ENCODE measurements at places on chromosomes 6 and 20. TPM values are rescaled to one million over a fixed set of nuclear protein-coding genes. Genes with fewer than 3 reads are reported as not detected.

DNA sequence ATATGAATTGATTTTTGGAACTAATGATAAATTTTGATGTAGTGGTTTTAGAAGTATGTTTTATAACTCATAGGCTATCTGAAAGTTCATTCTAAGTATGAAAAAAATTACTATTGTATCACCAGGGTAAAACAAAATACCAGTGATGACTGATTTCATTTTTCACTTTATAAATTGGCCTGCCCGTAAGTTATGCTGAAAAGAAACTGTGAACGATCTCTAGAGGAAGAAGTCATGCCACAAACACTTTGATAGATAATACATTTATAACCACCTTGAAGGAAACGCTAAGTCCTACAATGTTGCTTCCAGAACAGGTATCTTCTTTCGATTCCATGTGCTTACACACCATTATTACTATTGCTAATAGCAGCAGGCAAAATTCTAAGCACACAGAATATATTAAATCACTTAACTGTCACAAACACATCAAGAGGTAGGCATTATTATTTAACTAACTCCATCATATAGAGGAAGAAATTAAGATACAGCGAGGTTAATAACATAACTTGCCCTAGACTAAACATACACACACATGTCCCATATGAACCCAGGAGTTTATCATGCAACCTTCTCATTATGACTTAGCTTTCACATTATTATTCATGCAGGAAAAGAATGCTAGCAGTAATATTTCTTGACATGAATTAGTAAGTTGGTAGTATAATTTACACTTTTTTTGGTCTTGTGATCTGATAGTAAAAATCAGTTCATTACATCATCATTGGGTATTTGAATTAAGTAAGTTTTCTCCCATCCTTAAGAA lies 44.7 kb downstream of the RGS17 start:
- DNase-seq = no peak

DNA sequence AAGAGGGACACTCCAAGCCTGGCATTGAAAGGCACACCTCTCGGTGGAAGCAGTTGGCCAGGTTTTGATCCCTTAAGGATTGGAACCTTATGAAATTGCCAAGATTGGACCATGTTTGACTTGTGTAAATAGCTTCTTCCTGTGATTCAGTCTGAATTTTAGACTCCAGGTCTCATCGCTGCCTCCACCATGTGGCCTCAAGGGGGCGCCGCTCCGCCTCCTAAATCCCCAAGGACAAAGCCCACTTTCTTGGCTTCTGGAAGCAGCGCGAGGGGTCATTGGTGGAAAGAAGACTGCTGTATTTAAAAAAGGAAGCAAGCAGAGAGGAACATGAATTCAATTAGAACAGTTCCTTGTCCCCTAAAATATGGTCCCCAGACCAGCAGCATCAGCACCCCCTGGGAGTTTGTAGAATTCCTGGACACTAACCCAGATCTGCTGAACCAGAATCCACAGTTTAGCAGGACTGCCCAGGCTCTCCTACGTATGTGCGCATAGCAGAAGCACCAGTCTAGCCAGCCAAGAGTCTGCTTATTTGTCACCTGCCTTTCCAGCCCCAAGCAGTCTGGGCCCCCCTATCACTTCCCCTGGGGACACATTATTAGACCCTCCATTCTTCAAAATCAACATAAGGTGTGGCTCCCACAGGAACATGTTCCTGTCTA lies 108.5 kb downstream of the LY86 start:
- peak; percentile 58 for DNase-seq

DNA sequence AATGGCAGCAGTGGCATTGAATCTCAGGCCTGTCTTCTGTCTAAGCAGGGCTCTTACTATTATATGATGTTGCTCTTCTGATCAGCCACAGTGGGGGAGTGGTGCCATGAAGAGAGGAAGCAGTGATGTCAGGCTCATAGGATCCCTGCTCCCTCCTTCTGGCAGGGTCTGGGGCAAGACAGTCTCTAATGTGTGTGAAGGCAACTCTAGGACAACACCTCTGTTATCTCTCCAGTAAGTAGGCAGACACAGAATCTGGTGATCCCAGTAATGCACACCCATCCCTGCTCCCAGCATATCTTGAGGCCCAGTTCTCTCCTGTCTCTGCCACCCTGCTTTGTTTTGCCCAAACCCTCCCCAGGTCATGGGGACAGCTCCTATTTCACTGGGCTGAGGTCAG lies 8.8 kb downstream of the C20orf202 start:
- DNase-seq = no peak

GRCh38 chr6:160254467-160255312 lies 3.9 kb downstream of the SLC22A2 start:
- no peak for DNase-seq

DNA sequence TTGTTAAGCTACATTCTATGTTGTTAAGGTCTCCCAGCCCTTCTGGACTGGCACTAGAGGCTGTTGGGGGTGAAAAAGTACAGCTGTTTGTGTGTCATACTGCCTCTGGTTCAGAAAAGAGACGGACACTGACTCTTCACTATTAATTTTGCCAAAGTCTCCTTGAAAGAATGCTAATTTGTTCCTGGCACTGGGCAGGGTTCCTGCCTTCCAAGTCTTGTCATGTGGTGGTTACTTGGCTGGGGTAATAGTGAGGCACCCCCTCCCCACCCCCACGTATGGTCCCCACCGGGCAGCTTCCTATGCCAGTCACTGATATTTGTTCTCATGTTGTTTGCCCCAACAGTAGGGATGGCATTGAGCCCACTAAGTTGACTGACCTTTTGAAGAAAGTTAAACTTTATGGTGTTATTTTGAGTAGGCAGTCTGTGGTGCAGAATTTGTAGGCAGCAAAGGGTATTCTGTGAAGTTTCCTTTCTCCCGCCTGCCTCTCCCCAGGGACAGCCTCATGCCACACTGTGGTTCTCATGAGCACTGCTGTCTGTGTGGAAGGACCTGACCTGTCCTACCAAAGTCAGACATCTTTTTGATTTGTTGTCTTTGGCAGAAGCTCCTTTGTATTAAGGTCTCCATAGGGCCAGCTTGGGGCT lies 8.7 kb downstream of the CDS2 start:
- peak; percentile 53 for DNase-seq

DNA sequence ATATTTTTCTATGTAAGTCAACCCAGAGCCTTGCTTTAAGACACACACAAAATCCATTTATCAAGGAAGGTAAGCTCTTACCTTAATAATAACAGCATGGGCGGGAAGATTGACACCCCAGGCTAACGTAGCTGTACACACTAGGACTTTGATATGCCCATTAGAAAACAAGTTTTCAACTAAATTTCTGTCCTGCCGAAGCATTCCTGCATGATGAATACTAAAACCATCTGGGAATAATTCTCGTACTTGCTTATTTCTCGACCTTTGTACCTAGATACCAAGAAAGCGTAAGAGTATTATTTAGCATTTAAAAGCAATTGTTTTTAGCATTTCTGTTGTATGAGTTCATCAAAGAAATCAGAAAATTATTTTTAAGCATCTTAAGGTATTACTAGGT lies 197.5 kb upstream of the SIM1 start:
- no peak for DNase-seq

GRCh38 chr6:110529355-110529754 lies 52.9 kb upstream of the SLC22A16 start:
- peak; percentile 90 for DNase-seq

DNA sequence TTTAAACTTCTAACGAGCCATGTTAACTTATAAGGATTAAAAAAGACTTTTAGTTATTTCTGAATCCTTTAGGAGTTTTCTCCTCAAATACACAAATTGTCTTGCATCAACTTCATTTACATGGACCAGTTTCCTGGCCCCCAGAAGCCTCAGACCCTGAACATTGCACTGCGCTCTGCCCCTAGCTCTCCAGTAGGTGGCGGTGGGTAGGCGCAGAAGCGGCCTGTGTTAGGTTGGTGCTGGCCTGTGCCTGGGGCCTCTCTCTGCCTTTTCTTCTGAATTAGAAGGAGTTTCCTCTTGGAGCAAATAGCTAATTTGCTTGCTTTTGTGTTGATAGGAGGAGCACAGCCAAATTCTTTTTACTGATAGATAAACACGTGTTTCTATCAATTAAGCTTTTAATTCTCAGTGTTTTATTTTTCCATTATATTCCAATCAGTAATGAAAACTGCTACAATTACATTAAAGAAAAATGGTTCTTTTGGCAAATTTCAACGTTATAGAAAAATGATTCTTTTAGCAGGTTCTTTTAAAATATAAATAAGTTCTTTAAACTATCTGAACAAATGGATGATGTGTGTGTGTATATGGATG lies 44.4 kb downstream of the DTD1 start:
- peak; percentile 72 for DNase-seq

- no peak for DNase-seq
These were observed 20.9 kb downstream of the PKIG start for GRCh38 chr20:44603327-44603726.

GRCh38 chr20:38369389-38369788 lies 23.1 kb downstream of the LBP start:
- DNase-seq = no peak

- DNase-seq = peak; percentile 82
These were observed 71.0 kb downstream of the SSR1 start for GRCh38 chr6:7241709-7242645.

GRCh38 chr6:13985663-13986325 lies 61.0 kb downstream of the RNF182 start:
- DNase-seq = no peak

GRCh38 chr20:35216541-35216940 lies 9.9 kb upstream of the MMP24 start:
- DNase-seq = no peak

DNA sequence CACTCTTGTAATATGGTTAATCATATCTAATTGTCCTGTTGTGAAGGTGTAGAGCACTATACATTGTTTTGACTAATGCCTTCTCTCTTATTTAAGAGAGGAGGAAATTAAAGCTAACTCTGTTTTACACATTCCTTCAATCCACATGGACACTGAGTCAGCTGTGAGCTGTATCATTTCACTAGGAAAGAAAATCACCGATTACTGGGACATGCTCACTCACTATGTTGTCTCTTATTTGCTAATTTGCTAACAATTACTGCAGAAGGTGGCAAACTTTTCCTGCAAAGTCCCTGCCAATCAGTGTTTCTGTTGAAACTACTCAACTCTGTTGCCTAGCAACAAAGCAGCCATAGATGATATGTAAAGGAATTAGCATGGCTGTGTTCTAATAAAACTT lies 98.2 kb downstream of the BCAS1 start:
- no peak for DNase-seq

GRCh38 chr6:19692506-19693298 lies 144.5 kb upstream of the ID4 start:
- DNase-seq = no peak

- no peak for DNase-seq
These were observed 158.3 kb downstream of the SYCP2 start for GRCh38 chr20:59774921-59775686.

DNA sequence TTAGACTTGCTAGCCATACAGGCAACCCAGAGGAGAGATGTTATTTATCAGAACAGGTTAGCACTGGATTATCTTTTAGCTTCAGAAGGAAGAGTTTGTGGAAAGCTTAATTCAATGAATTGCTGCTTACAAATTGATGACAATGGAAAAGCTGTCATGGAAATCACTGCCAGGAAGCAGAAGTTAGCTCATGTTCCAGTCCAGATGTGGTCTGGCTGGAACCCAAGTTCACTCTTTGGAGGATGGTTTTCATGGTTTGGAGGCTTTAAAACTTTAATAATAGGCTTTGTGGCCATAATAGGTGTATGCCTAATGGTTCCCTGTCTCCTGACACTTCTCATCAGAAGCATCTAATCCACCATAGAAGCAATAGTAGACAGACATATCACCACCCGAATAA lies 699.0 kb downstream of the PHF3 start:
- DNase-seq = no peak

- DNase-seq = peak; percentile 90
These were observed 92.8 kb downstream of the MRPL14 start for GRCh38 chr6:44034391-44034861.

- peak; percentile 30 for DNase-seq
These were observed 200.6 kb downstream of the GMPR start for GRCh38 chr6:16438718-16439591.

DNA sequence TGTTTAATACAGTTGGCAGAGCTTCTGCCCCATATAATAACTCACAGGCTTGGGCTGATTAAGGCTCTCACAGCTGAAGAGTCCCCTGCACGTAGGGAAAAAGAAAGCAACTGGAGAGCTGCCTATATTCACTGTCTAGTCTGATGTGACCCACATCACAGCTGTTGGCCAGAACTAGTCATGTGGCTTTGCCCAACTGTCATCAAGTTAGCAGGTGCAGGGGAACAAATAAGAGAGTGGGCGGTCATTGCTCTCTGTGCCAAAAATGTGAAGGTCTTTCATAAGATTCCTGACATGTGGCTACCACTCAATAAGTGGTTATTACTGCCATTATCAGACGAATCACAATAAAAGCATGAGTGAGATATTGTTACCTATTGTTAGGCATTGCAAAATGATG lies 665.2 kb downstream of the DOK5 start:
- peak; percentile 59 for DNase-seq

- no peak for DNase-seq
These were observed 34.6 kb downstream of the HLA-F start for GRCh38 chr6:29757701-29758293.

- DNase-seq = peak; percentile 42
These were observed 763 bp downstream of the C6orf47 start for GRCh38 chr6:31659649-31660380.

- no peak for DNase-seq
These were observed 19.9 kb downstream of the CRYBG1 start for GRCh38 chr6:106380407-106380806.

DNA sequence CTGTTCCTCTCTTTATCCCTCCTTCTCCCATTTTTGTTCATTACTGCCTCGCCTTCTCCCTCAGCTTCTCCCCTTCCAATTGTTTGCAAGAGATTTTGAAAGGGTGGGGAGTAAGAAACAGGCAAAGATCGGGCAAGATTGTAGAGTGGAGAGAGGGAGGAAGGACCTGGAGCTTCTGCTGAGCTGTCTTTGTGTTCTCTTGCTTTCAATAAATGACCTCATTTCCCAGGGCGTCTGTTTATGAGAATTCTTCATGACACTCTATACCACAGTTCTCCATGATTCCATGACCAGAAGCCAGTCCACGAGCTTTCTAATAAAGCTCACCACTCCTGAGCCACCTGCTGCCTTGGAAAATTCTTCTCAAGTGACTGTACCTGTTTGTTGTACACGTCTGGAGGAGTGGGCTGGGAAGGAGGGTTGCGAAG lies 50.0 kb upstream of the PLEKHG1 start:
- no peak for DNase-seq

The MYLK4 gene
- 9.4 TPM for total RNA-seq

The SH3BGRL2 gene
- total RNA-seq = 8.2 TPM

The MYLK2 gene
- total RNA-seq = 0.13 TPM

The ULBP2 gene
- 6.6 TPM for total RNA-seq

The COL10A1 gene
- 1.9 TPM for total RNA-seq

The FHL5 gene
- not detected for total RNA-seq

The PHACTR1 gene
- 7.9 TPM for total RNA-seq

The COL9A3 gene
- not detected for total RNA-seq

The TFEB gene
- total RNA-seq = 6.4 TPM

The WFDC10B gene
- total RNA-seq = not detected

The PKIB gene
- 1.4 TPM for total RNA-seq

The TTBK1 gene
- total RNA-seq = not detected

The ENPP3 gene
- total RNA-seq = 0.05 TPM

The IYD gene
- not detected for total RNA-seq
